HepG2 (cell line): ENCODE measurements at places on chromosomes 11 and 22. TPM values are rescaled to one million over a fixed set of nuclear protein-coding genes. Genes with fewer than 3 reads are reported as not detected.

- peak within 1 kb of the TSS; percentile 97 for H3K4me3 ChIP-seq
- H3K27ac ChIP-seq: peak within 1 kb of the TSS; percentile 79
- H3K36me3 ChIP-seq: no peaks in the 10 kb centered on the region
- peaks cover 28% of the 10 kb centered on the region; the same call in 1 of the 2 replicates for H3K4me1 ChIP-seq
Observed at GRCh38 chr11:64284962-64285884, at the start of gene GPR137. Gene GPR137, plus strand, starts transcription at chr11:64285848. Its CDS starts 677 bp downstream, at chr11:64286525.

DNA sequence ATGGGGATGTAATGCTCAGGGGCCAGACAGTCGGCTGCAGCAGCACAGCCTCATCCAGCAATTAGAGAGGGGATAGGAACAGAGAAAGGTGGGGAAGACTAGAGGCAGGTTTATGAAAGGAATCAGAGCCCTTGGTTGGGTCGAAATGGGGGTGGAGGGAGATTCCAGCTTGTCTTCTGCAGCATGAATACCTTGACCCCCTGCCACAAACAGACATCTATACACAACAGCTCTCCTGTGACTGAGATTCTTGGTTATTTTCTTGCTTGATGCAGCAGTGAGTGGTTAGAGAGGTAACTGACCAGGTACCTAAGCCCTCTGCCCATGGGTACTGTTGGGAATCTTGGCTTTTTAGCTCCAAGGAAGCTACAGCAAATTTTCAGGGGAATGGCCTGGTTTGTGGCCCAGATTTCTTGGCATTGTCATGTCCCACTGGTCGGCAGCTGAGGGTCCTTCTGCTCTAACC lies at the start of gene TRIM49D1:
Gene TRIM49D1 (minus strand): TSS at position 51 of the 466 bp plus-strand sequence. CDS start 4,535 bp downstream, outside the sequence.
- no peaks in the 10 kb centered on the region for H3K27me3 ChIP-seq
- no peaks in the 10 kb centered on the region for H3K36me3 ChIP-seq
- H3K4me3 ChIP-seq: no peak within 1 kb of the TSS
- H3K27ac ChIP-seq: no peak within 1 kb of the TSS
- DNase-seq: no peak
- no peaks in the 10 kb centered on the region for H3K4me1 ChIP-seq

GRCh38 chr11:72786305-72787215 lies 7.3 kb downstream of the STARD10 start:
- H3K4me3 ChIP-seq: peak overlapping the region; percentile 24
- peaks cover 97% of the 10 kb centered on the region for H3K4me1 ChIP-seq
- H3K27me3 ChIP-seq: no peaks in the 10 kb centered on the region
- no peaks in the 10 kb centered on the region for H3K36me3 ChIP-seq
- H3K27ac ChIP-seq: peak overlapping the region; percentile 72
- peak; percentile 56 for DNase-seq

- H3K4me3 ChIP-seq: no peak overlapping the region
- DNase-seq: no peak
- no peaks in the 10 kb centered on the region for H3K27me3 ChIP-seq
- no peak overlapping the region for H3K27ac ChIP-seq
- H3K4me1 ChIP-seq: no peaks in the 10 kb centered on the region
Observed at GRCh38 chr11:114466742-114467141, 27.5 kb downstream of the REXO2 start.

The KCNE3 gene
- total RNA-seq: 0.33 and 0.41 TPM in 2 replicates

DNA sequence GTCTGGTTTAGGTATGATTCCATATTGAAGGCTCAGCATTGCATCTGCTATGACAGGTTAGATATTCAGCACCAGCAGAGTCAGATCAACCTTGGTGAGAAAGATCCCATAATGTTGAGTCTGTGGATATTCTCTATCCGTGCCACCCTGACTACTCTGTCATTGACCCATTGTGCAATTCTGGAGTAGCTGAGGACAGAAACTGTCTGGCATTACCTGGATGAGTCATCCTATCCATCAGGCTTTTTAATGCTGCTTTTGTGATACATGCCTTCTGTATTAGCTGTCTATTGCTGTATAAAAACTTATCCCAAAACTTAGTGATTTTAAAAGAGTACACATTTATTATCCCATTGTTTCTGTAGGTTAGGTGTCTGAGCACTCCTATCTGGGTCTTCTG lies 189.1 kb upstream of the FAT3 start:
- no peaks in the 10 kb centered on the region for H3K27me3 ChIP-seq
- H3K4me1 ChIP-seq: no peaks in the 10 kb centered on the region
- no peak overlapping the region for H3K4me3 ChIP-seq
- no peak overlapping the region for H3K27ac ChIP-seq

- H3K27me3 ChIP-seq: no peaks in the 10 kb centered on the region; the same call in 2 of the 3 replicates
Observed at GRCh38 chr22:27312966-27313855, 488.3 kb downstream of the MN1 start.

DNA sequence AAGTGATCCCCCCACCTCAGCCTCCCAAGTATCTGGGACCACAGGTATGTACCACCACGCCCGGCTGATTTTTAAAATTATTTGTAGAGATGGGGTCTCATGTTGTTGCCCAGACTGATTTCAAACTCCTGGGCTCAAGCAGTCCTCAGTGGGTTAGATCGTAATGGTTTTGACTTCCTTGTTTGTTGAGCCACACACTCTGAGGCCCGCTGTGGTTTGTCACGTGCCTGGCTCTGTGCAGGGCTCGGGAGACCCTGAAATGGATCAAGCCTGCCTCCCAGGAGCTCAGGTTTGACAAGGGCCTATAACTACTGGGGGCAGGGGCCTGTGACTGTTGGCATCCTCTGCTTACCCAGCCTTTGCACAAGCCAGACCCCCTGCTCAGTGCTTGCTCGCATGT lies 68.1 kb downstream of the MPPED1 start:
- DNase-seq: no peak
- H3K27ac ChIP-seq: no peak overlapping the region
- H3K36me3 ChIP-seq: no peaks in the 10 kb centered on the region
- H3K4me3 ChIP-seq: no peak overlapping the region
- H3K4me1 ChIP-seq: peaks cover 1% of the 10 kb centered on the region

GRCh38 chr11:69662806-69663205 lies 12.3 kb downstream of the LTO1 start:
- H3K36me3 ChIP-seq: peaks cover 5% of the 10 kb centered on the region; the same call in 1 of the 3 replicates
- no peak for DNase-seq
- peaks cover 55% of the 10 kb centered on the region for H3K4me1 ChIP-seq
- H3K4me3 ChIP-seq: no peak overlapping the region
- no peaks in the 10 kb centered on the region for H3K27me3 ChIP-seq

The C11orf68 gene
- total RNA-seq: 8.4 and 10.0 TPM in 2 replicates

DNA sequence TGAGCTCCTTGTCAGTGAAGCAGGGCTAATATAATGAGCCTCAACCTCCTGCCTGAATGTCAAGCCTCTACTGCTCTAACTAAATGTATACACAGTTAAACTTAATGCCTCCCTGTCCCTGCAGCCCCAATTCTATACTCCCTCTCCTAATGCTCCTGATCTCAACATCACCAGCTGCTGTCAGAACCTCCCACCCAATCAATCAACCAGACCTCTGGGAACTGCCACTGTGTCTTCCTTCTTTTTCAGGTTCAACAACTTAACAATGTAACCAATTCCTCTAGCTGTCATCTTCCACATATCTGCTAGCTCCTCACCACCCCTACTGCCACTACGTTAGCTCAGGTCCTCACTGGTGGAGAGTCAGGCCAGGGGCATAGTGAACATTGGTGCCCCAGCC lies 339.8 kb upstream of the NARS2 start:
- H3K27ac ChIP-seq: no peak overlapping the region
- H3K36me3 ChIP-seq: no peaks in the 10 kb centered on the region
- peaks cover 7% of the 10 kb centered on the region; the same call in 2 of the 3 replicates for H3K27me3 ChIP-seq

The FAT3 gene
- not detected in 2 replicates for total RNA-seq

DNA sequence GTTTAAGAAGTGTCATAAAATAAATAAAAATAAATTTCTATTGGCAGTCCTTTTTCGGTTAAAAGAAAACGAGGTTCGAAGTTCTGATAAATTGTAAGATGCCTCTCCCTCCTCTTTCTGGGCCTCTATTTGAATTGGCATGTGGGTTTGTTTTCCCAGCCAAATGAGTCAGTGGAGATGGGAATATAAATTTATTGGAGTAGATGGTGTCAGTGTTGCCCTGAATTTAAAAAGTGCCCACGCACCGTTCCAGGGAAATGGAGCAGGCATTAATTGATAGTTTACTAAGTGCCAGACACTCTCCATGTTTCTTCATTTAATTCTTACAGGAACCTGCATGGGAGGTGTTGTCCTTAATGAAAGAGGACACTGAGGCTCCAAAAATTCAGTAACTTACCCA lies 119.2 kb downstream of the FEZ1 start:
- no peaks in the 10 kb centered on the region for H3K36me3 ChIP-seq
- H3K4me3 ChIP-seq: no peak overlapping the region
- peaks cover 6% of the 10 kb centered on the region for H3K27me3 ChIP-seq
- H3K27ac ChIP-seq: no peak overlapping the region
- no peaks in the 10 kb centered on the region for H3K4me1 ChIP-seq

The MUC6 gene
- total RNA-seq: not detected in 2 replicates

The RSF1 gene
- total RNA-seq: 33.1 and 47.7 TPM in 2 replicates

DNA sequence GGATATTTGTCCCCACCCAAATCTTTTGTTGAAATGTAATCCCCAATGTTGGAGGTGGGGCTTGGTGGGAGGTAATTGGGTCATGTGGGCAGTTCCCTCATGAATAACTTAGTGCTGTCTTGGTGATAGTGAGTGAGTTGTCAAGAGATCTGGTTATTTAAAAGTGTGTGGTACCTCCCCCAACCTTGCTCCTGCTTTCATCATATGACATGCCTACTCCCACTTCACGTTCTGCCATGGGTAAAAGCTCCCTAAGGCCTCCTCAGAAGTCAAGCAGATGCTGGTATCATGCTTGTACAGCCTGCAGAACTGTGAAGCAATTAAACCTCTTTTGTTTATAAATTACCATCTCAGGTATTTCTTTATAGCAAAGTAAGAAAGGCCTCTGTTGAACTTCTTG lies 30.6 kb downstream of the AAMDC start:
- DNase-seq: no peak
- H3K4me3 ChIP-seq: no peak overlapping the region
- peaks cover 9% of the 10 kb centered on the region for H3K4me1 ChIP-seq
- no peak overlapping the region for H3K27ac ChIP-seq

- no peak overlapping the region for H3K4me3 ChIP-seq
- H3K36me3 ChIP-seq: no peaks in the 10 kb centered on the region
- H3K4me1 ChIP-seq: no peaks in the 10 kb centered on the region
- H3K27ac ChIP-seq: no peak overlapping the region
Observed at GRCh38 chr11:32081129-32081641, 9.7 kb upstream of the RCN1 start.

- H3K4me3 ChIP-seq: no peak overlapping the region
- H3K36me3 ChIP-seq: peaks cover 12% of the 10 kb centered on the region
- H3K4me1 ChIP-seq: peaks cover 58% of the 10 kb centered on the region
Observed at GRCh38 chr22:20526628-20527355, 19.4 kb downstream of the MED15 start.

- peaks cover 2% of the 10 kb centered on the region; the same call in 1 of the 3 replicates for H3K36me3 ChIP-seq
- DNase-seq: no peak
- H3K27ac ChIP-seq: peak overlapping the region; percentile 66
- peaks cover 41% of the 10 kb centered on the region for H3K4me1 ChIP-seq
- H3K4me3 ChIP-seq: peak overlapping the region; percentile 93
- peaks cover 10% of the 10 kb centered on the region; the same call in 1 of the 3 replicates for H3K27me3 ChIP-seq
Observed at GRCh38 chr11:121291896-121292494, 576 bp upstream of the SC5D start.

DNA sequence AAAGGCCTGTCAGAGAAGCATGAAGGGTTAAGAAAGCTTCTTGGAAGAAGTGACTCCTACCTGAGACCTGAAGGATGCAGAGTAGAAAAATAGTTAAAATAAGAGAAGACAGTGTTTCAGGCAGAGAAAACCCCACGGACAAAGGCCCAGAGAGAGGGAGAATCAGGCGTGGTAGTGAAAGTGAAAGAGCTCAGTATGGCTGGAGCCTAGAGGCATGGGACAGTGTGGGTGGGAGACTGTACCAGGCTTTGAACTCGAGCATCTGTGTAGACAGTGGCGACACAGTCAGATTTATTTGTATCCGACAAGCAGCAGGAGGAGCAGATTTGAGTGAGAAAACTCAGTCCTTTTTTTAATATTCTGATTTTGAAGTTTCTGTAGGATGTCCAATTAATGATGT lies 360.0 kb downstream of the OPCML start:
- no peak overlapping the region for H3K27ac ChIP-seq
- no peaks in the 10 kb centered on the region for H3K36me3 ChIP-seq
- H3K4me1 ChIP-seq: no peaks in the 10 kb centered on the region
- DNase-seq: no peak
- H3K4me3 ChIP-seq: no peak overlapping the region

The OR4C16 gene
- not detected in 2 replicates for total RNA-seq

DNA sequence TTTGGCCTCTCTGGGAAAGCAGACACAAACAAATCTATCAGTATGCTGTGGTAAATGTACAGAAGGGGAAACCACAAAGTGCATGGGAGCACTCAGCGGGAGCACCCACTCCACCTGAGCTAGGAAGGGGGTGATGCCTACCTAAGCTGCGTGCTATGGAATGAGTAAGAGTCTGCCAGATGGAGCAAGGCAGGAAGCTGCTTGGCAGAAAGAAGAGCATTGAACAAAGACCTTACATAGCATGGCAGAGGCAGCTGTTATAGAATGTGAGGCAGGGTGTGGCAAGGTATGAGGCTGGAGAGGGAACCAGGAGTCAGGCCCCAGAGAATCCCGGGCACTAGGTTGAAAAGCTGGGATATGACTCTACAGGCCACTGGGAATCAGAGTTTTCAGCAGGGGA lies 13.8 kb upstream of the MTFP1 start:
- peaks cover 25% of the 10 kb centered on the region for H3K4me1 ChIP-seq
- no peak overlapping the region for H3K27ac ChIP-seq
- no peaks in the 10 kb centered on the region for H3K27me3 ChIP-seq

DNA sequence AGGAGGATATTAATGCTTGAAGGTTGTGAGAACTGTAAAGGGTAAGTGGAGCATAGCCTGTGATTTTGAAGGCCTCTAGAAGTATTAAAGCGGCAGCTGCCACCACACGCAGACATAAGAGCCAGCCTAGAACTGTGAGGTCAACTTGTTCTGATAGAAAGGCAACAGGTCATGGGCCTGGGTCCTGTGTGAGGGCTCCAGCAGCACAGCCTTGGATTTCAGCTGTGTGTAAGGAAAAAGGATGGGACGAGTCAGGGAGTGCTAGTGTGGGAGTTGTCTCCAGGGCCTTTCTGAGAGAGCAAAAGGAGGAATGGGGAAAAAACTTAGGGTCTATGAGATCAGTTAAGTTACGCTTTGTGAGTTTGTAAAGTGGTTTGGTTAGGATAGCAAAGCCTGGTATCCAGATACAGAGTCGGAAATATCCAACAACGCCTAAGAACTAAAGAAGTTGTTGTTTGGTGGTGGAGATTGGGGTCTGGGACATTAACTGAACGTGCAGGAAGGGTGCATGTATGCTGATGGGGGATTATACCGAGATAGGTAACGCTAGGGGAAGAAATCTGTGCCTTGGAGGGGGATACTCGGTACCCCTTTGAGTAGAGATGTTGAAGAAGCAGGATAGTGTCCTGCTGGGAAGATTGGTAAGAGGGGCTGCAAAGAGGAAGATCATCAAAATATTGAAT lies 17.4 kb upstream of the ANO1 start:
- peaks cover 39% of the 10 kb centered on the region; the same call in 2 of the 3 replicates for H3K27me3 ChIP-seq
- no peak for DNase-seq
- no peak overlapping the region for H3K4me3 ChIP-seq
- H3K4me1 ChIP-seq: no peaks in the 10 kb centered on the region

DNA sequence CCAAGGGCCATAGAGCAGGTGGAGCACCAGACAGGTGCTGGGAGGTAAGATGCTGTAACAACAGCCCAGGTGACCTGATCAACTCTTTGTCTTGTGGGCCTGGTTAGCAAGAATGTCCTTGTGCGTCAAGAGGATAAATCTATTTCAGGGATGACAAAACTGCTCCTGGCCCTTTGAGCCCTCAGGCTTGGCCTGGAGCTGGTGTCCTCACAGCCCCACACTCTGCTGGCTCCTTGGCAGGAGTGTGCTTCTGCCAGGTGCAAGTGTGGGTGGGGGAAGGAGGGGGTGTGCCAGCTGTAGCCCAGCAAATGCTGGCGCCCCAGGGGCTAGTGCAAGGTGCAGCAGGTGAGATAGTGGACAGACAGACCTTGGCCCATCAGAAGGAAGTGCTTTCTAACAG lies 19.5 kb downstream of the AMPD3 start:
- no peaks in the 10 kb centered on the region for H3K36me3 ChIP-seq
- no peaks in the 10 kb centered on the region for H3K4me1 ChIP-seq
- H3K27ac ChIP-seq: no peak overlapping the region

The MIOX gene
- total RNA-seq: 1.2 and 1.5 TPM in 2 replicates
